ENCODE measurements at places on chromosomes 2 and 18.

DNA sequence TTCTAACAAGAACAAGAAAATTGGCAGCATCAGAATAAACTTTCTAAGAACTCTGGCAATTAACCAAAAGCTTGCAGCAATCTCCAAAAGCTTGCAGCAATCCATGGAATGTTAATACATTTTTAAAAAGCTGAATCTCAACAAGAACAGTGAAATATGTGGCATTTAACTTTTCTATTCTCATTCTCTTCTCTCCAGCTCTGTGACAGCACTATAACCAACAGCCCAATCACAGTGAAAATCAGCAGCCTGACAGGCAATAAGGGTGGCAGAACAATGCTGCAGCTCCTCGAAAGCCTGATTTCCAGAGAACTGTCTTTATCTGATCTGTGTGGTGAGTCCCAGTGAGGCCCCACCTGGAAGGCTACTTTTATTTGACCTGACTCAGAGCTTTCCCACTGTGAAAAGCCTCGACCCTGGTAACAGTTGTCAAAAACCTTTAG lies 60.0 kb downstream of the TMEM131 start:
- no peak for DNase-seq

GRCh38 chr2:8441986-8442385 lies 239.9 kb upstream of the ID2 start:
- no peak for DNase-seq

DNA sequence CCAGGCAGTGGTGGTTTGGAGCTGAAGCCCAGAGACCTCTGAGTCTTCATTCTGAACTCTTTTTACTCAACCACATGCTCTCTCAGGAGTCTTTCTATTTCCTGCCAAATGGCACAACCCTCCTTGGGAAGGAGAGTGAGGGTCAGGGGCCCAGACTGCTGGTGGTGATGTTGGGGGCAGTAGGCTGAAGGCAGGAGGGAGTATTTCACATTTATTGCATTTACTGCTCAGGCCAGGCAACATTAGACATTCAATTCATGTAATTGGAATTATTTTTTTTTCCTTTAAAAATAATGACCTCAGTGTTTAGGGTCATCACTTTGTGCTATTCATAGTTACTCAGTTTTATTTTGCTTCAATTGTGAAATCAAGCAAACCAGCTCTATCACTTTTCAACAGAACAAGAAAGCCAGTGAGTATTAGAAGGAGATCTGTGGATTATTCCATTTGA lies 311.3 kb upstream of the NT5C1B start:
- no peak for DNase-seq

DNA sequence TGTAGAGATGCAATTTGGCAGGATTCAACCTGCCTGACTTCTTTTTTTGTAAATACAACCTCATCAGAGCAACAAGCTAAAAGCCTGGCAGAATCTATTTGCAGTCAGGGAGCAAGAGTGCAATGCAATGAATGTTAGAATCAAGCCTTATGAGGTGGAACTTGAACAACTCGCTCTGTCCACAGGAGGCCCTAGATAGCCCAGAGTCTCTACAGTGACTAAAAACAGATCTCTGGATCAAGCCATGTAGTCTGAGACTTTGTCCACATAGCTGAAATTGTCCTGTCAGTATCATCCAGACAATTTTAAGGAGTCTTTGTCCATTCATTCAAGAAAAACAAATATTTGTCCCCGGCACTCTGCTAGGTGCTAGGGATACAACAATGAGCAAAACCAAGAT lies 32.0 kb upstream of the CDK5R2 start:
- no peak for DNase-seq

GRCh38 chr2:216661639-216662375 lies 28.6 kb downstream of the IGFBP2 start:
- no peak for DNase-seq

DNA sequence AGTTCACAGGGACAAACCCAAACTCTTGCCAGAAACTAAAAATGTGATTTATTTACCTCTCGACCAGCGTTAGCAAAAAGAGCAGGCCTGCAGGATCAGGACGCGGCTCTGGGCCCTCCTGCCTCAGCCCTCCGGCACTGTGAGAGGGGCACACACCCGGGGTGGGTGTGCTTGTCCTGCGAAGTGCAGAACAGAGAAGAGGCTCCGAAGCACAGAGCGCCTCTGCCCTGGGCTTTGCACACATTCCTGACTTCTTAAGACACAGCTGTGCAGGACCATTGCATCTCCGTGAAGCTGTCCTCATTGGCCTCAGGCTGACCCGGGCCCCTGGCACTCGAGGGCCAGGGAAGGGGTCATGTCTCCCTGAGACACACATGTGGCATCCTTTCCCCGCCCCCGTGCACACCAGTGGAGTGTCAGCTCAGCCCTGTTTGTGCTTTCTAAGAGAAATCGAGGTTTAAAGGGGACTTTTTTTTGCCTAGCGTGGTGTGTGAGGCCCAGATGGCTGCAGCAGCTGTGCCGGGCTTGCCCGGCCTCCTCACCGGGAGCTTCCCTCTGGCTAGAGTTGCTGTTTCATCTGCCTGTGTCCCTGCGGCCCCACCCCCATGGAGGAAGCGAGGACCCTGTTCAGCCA lies 9.9 kb upstream of the NFATC1 start:
- DNase-seq: no peak

DNA sequence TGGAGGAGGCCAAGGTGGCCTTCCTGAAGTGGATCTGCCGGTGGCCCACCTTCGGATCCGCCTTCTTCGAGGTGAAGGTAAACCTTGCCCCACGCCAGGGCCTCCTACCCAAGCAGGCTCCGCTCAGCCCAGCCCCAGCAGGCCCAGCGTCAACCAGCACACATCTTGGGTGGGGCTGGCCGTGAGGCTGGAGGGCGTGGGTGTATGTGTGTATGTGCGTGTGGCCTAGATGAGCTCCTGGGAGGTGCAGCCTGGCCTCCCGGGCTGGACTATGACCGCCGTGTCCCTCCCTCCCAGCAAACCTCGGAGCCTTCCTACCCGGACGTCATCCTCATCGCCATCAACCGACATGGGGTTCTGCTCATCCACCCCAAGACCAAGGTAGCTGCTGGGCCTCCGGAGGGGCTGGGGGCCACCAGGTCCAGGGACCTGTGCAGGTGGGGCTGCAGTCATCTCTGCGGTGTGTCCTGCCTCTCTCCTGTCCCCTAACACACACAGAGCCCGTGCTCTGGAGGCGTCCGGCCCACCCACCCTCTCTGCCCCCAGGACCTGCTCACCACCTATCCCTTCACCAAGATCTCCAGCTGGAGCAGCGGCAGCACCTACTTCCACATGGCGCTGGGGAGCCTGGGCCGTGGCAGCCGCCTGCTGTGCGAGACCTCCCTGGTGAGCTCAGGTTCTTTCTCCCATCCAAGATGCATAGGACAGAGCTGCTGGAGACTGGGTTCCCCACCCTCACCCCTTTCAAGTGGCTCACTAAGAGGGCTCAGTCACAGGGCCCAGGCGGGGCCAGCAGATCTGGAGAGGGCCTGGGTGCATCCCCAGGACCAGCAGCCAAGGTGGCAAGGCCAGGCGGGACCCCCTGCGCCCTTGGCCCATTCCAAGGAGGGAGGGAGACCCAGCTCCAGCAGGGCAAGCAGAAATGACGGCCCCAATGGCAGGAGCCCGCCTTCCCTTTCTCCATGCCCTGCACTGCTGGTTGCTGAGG lies 9.4 kb upstream of the GPR17 start:
- no peak for DNase-seq

- DNase-seq: no peak
These were observed 214.2 kb downstream of the CALCRL start for GRCh38 chr2:187233811-187234210.

- DNase-seq: peak; percentile 9
These were observed 1.2 kb upstream of the CABLES1 start for GRCh38 chr18:23133860-23134779.

DNA sequence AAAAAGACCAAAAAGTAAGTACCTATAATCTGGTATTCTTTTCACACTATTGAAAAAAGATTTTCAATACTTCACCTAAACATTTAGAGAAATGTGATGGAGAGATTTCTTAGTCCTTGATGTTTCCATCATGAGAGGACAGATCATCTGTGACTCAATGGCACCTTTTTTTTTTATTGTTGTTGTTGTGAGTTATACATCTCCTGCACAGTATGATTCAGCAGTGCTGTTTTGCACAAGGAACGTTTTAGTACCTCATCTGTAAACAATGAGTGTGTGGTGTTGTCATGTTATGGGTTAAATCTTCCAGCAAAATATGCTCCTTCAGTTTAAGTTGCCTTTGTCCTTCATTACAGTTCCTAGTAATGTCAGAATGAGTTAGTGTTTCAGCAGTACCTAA lies 2.2 kb downstream of the KIAA1328 start:
- no peak for DNase-seq

DNA sequence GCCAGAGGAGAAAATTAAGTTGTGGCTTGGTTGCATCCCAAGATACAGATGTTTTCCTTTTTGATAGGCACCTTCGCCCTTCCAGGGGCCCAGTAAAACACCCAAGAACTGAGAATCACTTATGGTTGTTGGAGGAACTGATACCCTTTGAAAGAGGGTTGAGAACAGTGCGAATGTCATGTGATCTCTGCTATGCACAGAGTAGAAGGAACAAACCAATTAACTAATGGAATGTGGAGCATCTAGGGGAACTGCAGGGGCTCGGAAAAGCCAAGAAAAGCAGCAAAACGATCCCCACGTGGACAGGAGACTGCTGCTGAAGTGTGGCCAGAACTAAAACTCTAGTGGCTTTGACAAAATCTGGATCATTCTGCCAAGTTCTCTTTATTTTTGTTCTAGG lies 58.8 kb downstream of the APOB start:
- DNase-seq: no peak

GRCh38 chr18:48919547-48919946 lies 31.2 kb downstream of the SMAD7 start:
- DNase-seq: no peak

- DNase-seq: no peak
These were observed 62.2 kb downstream of the COL6A3 start for GRCh38 chr2:237351796-237352195.

- no peak for DNase-seq
These were observed 18.4 kb upstream of the TEX51 start for GRCh38 chr2:126880324-126880723.

DNA sequence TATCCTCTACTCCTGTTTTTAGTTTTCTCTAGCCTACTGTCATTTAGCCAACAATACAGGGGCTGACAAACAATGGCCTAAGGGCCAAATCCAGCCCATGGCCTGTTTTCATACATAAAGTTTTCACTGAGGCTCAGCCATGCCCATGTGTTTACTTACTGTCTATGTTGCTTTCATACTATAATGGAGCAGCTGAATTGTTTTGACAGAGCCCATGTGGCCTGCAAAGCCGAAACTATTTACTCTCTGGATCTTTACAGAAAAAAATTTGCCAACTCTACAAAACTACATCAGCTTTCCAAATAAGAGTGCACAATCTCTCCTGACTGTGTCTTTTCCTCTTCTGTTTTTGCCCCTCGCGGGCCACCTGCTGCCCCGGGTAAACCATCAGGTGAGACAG lies 24.0 kb downstream of the LGALSL start:
- DNase-seq: no peak

GRCh38 chr2:176879426-176879995 lies 333.1 kb upstream of the HNRNPA3 start:
- no peak for DNase-seq

- DNase-seq: no peak
These were observed 156.1 kb downstream of the TPGS2 start for GRCh38 chr18:36672437-36673344.

DNA sequence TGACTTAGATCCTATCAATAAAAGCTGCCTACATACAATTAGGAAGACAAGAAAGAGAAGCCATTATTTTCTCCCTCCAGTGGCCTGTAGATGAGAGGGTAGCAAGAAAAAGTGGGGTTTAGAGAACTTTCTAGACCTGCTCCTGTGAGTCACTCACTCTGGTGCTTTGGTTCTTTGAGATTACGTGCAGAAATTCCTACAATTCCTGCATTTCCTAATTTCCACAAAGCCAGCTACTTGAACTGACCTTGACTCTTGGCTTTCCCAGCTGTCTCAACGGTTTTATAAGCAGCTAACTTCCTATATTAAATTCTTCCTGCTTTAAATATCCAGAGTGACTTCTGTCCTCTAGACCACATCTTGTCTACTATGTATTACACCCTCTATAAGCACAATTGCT lies 899.5 kb upstream of the KLHL29 start:
- no peak for DNase-seq

GRCh38 chr18:34493566-34494358 lies 216.3 kb upstream of the DTNA start:
- DNase-seq: no peak

DNA sequence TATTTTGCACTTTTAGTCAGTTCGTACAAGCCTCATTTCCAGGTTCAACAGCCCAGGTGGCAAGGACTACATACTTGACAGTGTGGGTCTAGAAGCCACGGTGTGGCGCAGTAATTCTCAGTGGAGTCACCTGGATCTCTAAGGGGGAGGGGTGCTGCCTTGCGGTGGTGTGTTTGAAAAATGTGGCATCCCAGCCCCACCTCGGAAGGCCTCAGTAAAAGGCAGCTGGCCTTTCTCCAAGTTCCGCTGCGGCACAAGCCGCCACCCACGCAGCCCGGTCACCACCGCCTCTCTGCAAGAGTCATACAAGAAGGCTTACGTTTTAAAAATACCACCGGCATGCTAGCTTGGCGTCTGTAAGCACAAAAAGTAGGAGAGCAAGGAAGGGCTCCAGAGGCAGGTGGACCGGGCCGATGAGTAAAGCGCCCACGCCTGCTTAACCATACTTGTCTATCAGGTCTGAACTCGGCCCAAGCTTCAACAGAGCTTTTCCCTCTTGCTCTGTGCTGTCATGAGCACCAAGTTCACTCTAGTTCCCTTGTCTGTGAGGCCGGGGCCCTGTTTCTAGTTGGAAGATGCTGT lies 49.5 kb downstream of the SPRED2 start:
- DNase-seq: peak; percentile 42

DNA sequence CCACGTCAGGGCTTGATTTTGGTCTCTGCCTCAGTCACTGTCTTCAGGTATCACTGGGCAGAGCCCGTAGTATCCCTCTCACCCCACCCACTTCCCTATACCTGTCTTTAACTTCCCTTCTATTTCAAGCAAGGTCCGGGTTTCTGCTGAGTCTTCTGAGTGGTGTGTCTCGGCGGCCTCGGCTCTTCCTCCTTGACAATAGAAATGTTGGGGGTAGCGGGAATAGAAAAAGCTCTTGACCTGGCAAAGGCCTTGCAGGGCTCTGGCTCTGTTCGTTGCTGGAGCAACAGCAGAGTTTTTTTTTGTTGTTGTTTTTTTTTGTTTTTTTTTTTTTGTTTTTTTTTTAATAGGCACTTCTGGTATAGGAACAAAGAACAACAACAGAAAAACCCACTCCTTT lies 16.0 kb upstream of the IGFBP5 start:
- no peak for DNase-seq

- no peak for DNase-seq
These were observed 117.4 kb upstream of the NPAS2 start for GRCh38 chr2:100702438-100703109.
